ENCODE measurements at places on chromosomes 5 and 9. TPM values are rescaled to one million over a fixed set of nuclear protein-coding genes. Genes with fewer than 3 reads are reported as not detected.

Gene TMEM252
- not detected for polyA plus RNA-seq

Gene CTXN3
- polyA plus RNA-seq, result not detected

Gene BRINP1
- polyA plus RNA-seq, result not detected

Gene BARX1
- not detected for polyA plus RNA-seq

Gene IL3
- polyA plus RNA-seq, result not detected

Gene C1QTNF2
- not detected for polyA plus RNA-seq

Gene PDGFRB
- 18.9 TPM for polyA plus RNA-seq

Gene TEK
- not detected for polyA plus RNA-seq

Gene HTR1A
- not detected for polyA plus RNA-seq

Gene SEMA5A
- not detected for polyA plus RNA-seq

Gene CORO2A
- polyA plus RNA-seq, result 1.6 TPM

Gene SLC34A3
- polyA plus RNA-seq, result not detected

Gene TEX48
- not detected for polyA plus RNA-seq

Gene GPR150
- 1.9 TPM for polyA plus RNA-seq

Gene RNF208
- polyA plus RNA-seq, result not detected

Gene PCDHB9
- polyA plus RNA-seq, result not detected

Gene FGF10
- not detected for polyA plus RNA-seq

Gene HRH2
- polyA plus RNA-seq, result 0.11 TPM

Gene SLCO6A1
- polyA plus RNA-seq, result not detected

Gene PCDHB3
- polyA plus RNA-seq, result not detected

Gene PCDHB8
- not detected for polyA plus RNA-seq

Gene DPYSL3
- not detected for polyA plus RNA-seq

Gene ANKRD55
- not detected for polyA plus RNA-seq

Gene ZNF354B
- 5.1 TPM for polyA plus RNA-seq

Gene RFX3
- polyA plus RNA-seq, result 4.5 TPM

Gene PTGS1
- polyA plus RNA-seq, result 1.8 TPM

Gene ZBTB34
- not detected for polyA plus RNA-seq

Gene LHX3
- not detected for polyA plus RNA-seq

Gene LRRTM2
- not detected for polyA plus RNA-seq

Gene CCL19
- polyA plus RNA-seq, result not detected

Gene NXNL2
- polyA plus RNA-seq, result not detected

Gene SOHLH1
- polyA plus RNA-seq, result not detected

Gene FYB1
- polyA plus RNA-seq, result 205 TPM

Gene MLANA
- polyA plus RNA-seq, result not detected

Gene LCN1
- not detected for polyA plus RNA-seq

Gene BTNL9
- polyA plus RNA-seq, result not detected

Gene TRPM3
- polyA plus RNA-seq, result not detected

Gene SLC36A2
- polyA plus RNA-seq, result not detected

Gene GABRA6
- not detected for polyA plus RNA-seq

Gene GMCL2
- not detected for polyA plus RNA-seq

Gene LCN9
- polyA plus RNA-seq, result not detected

Gene HCN1
- not detected for polyA plus RNA-seq

Gene GRAMD2B
- 10.3 TPM for polyA plus RNA-seq

Gene OTP
- not detected for polyA plus RNA-seq

Gene FOXD4
- polyA plus RNA-seq, result not detected

Gene SMC5
- 15.5 TPM for polyA plus RNA-seq

Gene LECT2
- not detected for polyA plus RNA-seq

Gene PCDHB11
- not detected for polyA plus RNA-seq

Gene PLPPR1
- not detected for polyA plus RNA-seq

Gene ARL14EPL
- not detected for polyA plus RNA-seq

Gene PCDHA1
- not detected for polyA plus RNA-seq

Gene MYORG
- polyA plus RNA-seq, result 0.30 TPM

Gene DIPK1B
- 0.19 TPM for polyA plus RNA-seq

Gene UGT3A1
- polyA plus RNA-seq, result not detected
